ENCODE measurements at places on chromosomes 3 and 15.

DNA sequence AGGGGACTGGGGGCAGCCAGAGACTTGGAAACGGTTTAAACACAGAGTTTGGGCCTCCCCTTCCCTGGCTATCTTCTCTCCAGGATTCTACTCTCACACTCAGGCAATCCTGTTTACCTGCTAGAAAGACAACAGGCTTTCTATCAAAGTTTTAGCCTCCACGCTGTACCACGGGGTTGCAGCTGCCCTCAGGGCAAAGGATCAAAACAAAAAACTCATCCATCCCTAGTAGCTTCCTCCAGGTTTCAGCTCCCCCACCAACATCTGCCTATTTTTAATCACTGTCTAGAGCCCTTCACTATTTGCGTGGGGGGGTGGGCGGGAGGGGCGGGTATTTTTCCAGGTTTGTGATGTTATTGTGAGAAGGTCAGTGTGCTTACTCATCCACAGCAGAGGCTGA lies 286.8 kb upstream of the TRIM42 start:
- no peak for DNase-seq

DNA sequence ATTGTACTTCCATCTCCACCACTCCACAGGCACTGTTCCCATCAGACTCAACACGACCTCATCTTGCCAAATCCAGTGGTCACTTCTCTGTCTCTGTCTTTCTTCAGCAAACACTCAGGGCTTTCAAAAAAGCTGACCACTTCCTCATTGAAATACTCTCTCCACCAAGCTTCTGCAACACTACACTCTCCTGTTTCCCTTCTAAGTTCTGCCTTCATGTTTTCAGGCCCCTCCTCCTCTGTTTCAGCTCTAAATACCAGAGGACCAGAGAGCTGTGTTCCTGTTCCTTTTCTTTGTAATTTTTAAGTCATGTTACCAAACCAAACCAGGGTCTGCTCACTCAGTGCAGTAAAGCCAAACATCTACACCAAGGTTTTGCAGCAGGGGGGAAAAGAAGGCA lies 33.8 kb upstream of the ACP3 start:
- DNase-seq, result peak; percentile 5

GRCh38 chr3:43523454-43524053 lies 98.3 kb downstream of the ANO10 start:
- DNase-seq, result no peak

GRCh38 chr3:22606461-22606860 lies 596.7 kb upstream of the UBE2E2 start:
- no peak for DNase-seq

DNA sequence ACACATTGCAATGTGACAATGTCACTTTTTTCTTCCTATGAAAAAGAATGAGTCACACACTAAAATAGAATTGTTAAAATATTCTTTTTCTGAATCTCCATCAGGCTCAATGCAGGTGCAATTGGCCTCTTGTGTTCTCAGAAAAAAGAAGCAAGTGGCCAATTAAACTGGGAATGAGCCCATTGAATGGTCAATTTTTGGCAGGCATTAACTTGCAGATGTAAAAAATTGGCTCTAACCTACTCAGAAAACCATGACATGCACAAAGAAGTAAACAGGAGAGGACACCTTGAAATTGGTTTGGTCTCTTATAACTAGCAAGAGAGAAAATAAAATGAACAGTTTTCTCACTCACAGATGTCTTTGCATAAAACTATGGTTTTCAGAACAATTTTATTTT lies 820.8 kb downstream of the TBL1XR1 start:
- no peak for DNase-seq

DNA sequence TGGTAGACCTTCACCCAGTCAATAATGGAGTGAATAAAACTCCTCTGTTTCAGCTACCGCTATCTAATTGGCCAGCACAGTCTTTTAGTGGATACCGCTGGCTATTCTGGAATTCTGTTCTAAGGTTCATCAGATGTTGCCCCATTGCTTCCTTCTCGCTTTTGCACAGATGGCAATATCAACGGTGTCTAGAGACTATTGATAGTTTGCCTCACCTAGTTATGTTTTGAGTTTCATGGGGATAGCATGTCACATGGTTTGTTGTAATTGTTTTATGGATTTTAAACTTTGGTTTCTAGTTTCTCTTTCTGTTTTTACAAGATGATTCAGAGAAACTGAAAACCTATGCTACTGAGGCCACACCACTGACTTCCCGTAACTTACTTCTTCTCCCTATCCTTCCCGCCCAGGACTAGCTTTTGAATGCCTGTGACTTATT lies 2.0 kb downstream of the XRN1 start:
- peak; percentile 46 for DNase-seq

DNA sequence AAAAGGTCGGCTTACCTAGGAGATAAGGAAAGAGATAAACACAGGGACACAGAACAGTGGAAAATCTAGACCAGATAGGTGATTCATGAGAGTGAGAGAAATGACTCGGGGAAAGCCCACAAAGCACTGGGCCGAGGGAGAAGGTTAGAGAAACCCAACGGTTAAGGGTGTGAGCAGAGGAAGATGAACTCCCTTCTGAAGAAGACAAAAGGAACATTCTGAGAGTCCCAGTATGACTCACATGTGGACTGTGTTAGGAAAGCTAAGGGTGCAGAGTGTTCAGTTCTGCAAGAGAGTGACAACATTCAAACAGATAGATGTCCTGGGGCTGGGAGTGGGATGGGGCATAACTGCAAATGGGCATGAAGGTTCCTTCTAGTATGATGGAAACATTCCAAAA lies 83.0 kb downstream of the CNTN3 start:
- no peak for DNase-seq

DNA sequence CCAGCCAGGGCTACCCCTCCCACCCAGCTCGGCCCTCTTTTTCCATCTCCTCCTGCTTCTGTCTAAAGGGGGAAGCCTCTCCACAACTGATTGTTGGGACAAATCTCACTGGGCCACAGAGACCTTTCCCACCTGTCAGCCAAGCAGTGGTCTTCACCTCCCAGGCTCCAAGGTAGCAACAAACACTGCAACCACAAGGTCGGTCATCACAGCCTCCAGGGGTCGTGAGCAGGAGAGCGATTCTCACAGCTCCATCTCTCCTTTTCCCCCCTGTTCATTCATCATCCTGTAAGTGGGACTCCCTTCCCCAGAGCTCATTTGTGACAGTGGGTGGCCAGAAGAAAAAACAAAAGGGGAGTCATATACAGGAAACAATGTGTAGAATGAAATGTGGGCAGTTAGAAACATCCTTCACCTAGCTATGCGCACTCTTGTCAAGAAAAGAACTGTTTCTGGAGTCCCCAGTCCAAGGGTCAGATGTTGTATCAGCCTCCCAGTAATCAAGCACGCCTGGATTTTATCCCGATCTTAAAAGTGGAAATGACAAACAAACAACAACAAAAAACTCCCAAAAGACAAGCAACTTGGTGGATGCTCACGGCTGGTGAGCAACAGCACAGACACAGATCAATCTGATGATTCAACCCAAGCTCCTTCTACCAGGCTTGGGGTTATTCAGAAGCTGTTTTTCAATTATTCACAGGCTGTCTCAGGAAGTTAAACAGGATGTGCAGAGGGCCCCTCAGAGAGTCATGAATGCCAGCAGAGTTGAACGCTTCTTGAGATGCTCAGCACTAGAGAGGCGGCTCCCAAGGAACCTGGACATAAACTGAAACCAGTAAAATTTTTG lies 22.4 kb downstream of the LYZL4 start:
- DNase-seq, result peak; percentile 10

- DNase-seq, result no peak
Observed at GRCh38 chr3:59280113-59280512, 230.3 kb upstream of the CFAP20DC start.

- DNase-seq, result no peak
Observed at GRCh38 chr15:41869770-41870688, 23.8 kb downstream of the SPTBN5 start.

DNA sequence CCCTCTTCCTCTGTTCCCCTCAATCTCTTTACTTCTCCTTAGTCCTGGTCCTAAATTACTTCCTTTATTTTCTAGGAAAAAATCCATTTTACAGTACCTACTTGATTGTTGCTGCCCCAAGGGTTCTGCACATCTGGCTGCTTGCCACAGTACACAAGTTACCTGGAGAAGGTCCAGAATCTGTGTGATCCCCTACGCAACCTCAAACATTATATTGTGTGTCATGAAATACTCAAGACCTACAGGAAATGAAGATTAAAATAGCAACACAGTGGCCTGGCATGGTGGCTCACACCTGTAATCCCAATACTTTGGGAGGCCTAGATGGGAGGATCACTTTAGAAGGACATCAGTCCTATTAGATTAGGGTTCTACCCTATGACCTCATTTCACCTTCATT lies 48.7 kb downstream of the PRKAR2A start:
- no peak for DNase-seq

DNA sequence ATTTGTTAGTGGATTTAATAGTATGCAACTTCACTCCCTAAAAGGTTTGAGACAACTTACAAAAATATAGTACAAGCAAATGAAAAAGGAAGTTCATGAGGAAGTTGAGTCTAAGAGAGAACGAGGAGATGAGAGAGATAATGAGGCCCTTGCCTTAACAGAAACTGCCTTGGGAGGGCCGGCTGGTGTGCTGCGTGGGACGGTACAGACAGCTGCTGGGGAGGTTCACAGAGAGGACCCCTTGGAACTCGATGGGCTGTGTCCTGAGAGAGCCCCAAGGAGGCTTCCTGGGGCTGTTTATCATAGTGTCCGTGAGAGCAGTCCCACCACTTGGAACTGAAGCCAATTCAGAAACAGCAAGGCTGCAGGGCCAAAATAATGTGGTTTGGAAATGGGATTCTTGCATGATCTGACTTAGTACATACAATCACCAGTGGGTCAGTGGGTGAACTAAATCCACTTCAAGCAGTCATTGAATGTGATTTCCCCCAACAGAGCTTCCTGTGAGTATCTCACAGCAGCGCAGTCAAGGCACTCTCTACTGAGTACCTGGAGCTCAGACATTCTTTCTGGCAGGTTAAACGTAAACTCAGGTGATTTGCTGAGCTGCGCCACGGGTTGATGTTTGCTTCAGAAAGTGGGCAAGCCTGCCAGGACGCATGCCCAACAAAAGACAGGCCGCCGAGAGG lies 90.8 kb downstream of the CRTC3 start:
- peak; percentile 25 for DNase-seq

DNA sequence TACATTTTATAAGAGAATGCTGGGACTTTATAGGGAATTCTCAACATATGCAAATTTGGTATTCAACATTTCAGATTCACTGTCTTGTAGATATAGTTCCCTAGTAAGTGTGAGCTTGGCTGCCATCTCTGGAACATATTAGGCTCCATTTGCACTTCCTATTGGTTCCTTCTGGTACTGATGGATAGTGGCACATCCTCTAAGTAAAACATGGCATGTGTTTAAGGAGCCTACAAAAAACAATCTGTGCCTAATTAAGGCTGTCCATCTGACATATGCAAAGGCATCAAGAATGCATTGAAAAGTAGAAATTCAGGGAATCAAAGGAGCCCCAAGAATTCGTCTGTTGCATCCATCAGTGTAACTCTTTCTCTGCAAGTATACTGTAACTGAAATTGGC lies 344.1 kb downstream of the UNC13C start:
- DNase-seq, result no peak

GRCh38 chr3:24400450-24400849 lies 94.2 kb downstream of the THRB start:
- DNase-seq, result no peak

- DNase-seq, result no peak
Observed at GRCh38 chr3:98977520-98977919, 76.0 kb upstream of the DCBLD2 start.

DNA sequence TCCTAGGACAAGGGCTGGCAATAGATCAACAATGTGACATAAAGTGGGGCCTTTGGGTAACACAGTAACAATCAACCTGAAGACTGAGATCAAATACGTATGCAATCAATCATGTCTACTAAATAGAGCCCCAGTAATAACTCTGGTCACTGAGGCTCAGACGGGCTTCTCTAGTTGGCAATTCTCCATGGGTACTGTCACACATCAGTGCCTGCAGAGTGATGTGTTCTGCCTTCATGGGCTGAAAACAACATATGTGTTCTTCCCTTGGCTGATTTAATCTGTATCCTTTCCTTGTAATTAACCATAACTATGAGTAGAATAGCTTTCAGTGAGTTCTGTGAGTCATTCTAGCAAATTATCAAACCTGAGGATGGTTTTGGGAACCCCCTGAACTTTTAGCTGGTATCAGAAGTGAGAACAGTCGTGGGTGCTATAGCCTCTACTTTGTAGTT lies 113.6 kb downstream of the TMCO5A start:
- no peak for DNase-seq

GRCh38 chr3:38843898-38844297 lies 27.9 kb upstream of the SCN10A start:
- DNase-seq, result peak; percentile 5

GRCh38 chr3:169618894-169619792 lies 44.4 kb downstream of the MECOM start:
- no peak for DNase-seq

DNA sequence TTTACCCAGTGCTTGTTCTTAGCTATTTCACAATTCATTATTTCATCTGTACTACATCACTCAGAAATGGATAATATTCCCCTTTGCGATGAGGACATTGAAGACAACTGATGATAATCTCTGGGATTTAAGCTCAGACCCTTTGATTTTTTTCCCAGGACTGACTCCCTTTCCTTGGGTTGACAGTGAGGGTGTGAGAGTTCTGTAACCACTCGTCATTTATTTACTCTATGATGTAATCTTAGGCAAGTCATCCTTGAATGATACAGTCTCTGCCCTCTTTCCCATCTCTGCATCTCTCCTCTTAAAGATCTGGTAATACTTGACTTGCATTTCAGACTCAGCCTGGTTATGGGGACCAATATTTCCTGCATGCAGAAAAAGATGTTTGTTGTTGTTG lies 1041.7 kb downstream of the AGBL1 start:
- no peak for DNase-seq

DNA sequence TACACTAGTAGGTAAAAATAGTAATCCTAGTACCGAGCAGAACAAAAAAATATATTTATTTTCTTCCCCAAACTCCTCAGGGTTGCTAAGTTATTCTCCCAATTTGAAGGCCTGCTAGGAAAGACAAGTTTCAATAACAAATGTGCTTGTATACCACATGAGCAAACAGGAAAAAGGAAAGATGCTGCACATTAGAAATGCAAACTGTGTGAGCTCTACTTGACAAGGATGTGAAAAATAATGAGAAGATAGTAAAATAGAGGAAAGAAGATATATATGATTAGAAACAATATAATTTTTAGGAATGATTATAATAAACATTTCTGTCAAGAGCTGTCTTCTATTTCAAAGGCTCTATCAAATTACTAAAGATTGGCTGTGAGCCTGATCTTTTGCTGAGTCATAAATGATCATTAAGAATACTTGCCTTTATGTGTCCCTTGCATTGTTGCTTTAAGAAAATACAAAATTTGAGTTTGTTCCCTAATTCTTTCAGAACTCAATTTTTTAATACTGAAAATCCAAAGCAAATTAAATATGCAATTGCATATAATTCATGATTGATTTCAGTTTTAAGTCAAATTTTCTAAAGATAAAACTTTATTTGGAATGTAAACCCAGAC lies 174.2 kb downstream of the NEK10 start:
- no peak for DNase-seq

DNA sequence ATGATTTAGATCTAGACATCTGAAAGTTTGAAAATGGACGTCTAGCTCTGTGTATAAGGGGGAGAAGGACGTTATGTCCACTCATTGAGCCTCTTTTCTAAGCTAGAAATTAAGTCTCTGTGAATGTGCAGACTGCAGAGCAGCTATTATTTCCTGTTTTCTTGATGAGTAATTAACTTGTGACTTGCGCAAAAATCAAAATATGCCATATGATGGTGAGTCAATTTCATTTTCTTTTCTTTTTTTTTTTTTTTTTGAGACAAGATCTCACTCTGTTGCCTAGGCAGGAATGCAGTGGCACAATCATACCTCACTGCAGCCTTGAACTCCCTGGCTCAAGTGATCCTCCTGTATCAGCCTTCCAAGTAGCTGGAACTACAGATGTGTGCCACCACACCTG lies 14.1 kb downstream of the LACTB start:
- no peak for DNase-seq
